ENCODE measurements at places on chromosomes 5 and 9.

DNA sequence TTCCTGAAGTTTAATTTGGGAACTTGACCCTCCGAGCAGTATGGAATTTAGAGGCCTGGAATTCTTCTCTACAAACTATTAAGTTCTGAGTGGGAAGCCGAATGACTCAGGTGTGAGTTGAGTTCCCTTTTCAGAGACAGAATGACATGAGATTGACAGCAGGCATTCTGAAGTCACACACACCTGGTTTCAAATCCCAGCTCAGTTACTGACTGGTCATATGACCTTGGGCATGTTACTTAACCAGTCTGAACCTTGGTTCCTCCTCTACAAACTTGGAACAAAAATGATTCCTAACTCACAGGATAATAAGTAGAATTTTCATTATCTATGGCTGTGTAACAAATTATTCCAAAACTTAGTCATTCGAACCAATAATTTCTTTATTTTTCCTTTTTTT is 45.5 kb upstream of the GPBP1 start:
- no peak for DNase-seq

- no peak for DNase-seq
These were observed 8.3 kb upstream of the AFF4 start for GRCh38 chr5:132971483-132972435.

GRCh38 chr9:104748359-104749031 is 1.0 kb downstream of the NIPSNAP3A start:
- DNase-seq: no peak

DNA sequence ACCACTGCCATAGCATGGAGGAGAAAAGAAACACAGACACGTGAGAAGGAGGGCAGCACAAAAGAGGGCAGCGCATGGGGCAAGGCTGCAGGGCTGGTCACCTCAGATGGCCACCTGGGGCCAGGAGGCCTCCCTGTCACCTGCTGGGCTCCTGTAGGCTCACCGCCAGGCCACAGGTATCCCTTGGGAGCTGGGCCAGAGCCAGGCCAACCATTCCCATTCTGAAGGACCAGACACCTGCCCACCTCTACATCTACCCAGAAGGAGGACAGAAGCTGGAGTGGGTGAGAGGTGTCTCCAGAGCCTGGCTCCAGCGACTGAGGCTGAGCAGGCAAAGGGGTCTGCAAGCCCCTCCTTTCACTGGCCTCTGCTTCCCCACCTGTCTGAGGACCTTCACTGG is 103.1 kb downstream of the PAX5 start:
- no peak for DNase-seq

DNA sequence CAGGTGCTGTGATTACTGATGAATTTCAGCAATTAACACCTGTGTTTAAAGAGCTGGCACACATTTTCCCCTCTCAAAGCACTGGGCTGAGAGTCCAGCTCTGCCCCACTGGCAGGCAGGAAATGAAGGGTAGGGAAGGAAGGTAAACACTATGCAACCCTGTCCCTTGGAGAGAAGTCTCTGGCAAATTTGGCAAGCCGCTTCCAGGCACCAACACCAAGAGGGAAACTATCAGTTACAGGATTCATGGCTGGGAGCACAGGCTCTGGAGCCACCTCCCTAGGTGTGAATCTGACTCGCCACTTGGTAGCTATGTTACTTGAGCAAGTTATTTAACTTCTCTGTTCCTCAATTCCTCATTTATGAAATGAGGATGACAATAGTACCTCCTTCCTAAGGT is 3.3 kb downstream of the ANKS6 start:
- no peak for DNase-seq
